Stimulated activated CD8-positive, alpha-beta memory T cell treated with anti-CD3 and anti-CD28 coated beads, Interleukin-7, amount 100 ng/mL, for 4 hours (primary cell): ENCODE measurements at places on chromosomes 7 and 10.

GRCh38 chr7:96321031-96321657 lies 754 bp downstream of the SLC25A13 start:
- DNase-seq: no peak

DNA sequence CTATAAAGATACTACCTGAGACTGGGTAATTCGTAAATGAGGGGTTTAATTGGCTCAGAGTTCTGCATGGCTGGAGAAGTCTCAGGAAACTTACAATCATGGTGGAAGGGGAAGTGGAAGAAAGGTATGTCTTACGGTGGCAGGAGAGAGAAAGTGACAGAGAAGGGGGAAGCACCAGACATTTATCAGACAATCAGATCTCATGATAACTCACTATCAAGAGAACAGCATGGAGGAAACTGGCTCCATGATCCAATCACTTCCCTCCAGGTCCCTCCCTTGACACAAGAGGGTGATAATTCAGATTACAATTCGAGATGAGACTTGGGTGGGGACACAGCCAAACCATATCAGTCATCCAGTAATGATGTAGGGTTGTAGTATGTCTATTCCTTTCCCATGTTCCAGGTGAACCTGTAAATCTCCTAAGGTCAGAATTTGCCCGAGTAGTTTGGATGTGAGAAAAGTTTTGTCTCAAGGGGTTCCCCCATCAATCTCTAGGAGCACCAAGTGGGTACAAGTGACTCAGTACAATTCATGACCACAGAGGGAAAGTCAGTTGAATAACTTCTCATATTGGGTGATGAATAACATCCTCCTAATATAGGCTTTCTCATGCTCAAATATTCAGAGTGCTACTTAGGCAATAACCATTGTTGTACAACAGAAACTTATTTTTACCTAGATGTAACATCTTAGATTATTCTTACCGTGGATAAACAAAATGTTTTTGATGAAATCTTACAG lies 39.7 kb upstream of the MTPN start:
- DNase-seq: no peak

- DNase-seq: no peak
These were observed 750 bp upstream of the CDK14 start for GRCh38 chr7:90595342-90595800.

DNA sequence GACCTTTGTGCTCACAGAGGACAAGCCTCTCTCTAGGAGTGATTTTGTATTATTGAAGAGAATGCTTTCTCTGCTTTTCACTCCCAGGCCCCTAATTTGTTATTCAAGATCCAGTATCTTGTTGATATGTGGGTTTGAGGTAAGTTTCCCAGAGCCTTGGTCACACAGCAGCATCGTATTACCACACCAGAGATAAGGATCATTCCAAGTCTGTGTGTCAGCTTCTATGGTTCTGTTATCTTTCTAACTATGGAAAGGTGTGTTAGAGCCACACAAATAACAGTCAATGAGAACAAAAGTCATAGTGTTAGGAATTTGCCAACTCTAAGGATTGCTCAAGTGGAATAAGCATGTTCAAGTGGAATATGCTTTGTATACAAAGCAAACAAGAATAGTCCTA lies 1208.3 kb downstream of the GATA3 start:
- DNase-seq: no peak

DNA sequence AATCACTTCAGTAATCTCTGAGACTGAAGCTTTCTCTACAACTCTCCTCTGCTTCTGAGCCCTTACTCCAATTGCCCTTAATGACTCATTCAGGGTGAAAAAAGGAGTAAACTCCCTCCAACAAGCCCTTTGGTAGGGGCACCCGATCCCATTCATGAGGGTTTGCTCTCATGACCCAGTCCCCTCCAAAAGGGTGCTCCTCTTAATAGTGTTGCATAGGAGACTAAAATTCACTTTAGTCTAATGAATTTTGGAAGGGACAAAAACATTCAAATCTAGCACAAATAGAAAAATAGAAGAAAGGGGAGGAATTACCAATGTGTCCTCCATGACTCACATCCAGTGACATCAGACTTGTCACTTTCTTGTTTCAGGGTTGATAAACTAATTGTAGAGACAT lies 66.2 kb upstream of the CCNY start:
- DNase-seq: no peak

DNA sequence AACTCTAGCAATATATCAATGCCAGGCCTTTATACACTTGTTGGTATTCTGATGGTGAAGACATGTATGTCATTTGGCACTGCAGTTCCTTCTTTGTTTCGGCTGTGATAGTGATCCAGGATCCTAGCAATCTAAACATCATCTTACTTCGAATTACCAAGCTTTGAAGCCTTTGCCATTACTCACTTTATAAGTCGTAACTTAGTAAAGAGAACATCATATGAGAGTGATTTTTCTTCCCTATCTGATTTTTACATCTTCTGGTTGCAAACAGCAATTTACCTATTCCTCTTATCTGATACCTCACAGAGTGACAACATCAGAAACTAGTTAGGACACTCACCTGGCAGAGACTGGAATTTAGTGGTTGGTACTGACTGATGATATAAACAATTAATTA lies 7.6 kb upstream of the BPGM start:
- no peak for DNase-seq

GRCh38 chr7:116576350-116577319 lies 51.8 kb downstream of the CAV1 start:
- DNase-seq: no peak

DNA sequence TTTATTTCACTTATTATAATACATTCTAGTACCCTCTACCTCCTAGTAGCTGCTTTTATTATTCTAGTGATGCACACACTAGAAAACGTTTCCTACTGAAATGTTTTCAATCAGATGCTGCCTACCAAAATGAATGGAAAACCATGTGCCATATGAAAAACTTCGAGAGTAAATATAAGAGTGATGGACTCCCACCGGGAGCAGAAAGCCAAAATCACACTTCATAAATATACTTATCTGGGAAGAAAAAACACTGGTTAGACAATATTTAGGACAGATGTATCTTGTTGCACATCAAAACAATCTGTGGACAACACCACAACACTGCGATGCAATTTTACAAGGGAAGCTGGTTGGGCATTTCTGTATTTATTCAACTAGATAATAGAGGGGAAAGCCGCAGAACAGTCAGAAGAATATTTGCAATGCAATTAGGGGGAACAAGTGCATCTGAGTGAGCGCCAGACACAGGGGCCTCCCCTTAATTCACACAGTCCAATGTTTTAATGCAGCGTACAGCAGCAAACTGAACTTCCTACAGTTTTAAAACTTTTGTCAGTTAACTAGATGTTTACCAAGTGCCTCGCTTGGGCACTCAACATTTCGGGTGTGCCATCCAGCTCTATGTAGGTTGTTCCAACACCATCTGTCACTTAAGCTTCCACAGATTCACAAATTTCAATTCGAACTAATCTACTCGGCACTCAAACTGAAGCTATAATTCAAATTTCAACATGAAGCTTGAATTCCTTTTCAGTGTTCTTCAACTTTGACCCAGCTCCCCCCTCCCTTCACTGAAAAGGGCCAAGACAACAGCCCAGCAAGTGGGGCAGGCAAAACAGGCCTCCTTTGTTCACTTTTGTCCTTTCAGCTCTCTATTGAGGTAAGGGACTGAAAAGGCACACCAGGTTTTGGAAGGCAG lies 7.4 kb downstream of the NRCAM start:
- DNase-seq: no peak

- DNase-seq: no peak
These were observed 220.4 kb downstream of the TMEM178B start for GRCh38 chr7:141294143-141294829.

GRCh38 chr7:148021507-148022045 lies 569.0 kb upstream of the C7orf33 start:
- no peak for DNase-seq

DNA sequence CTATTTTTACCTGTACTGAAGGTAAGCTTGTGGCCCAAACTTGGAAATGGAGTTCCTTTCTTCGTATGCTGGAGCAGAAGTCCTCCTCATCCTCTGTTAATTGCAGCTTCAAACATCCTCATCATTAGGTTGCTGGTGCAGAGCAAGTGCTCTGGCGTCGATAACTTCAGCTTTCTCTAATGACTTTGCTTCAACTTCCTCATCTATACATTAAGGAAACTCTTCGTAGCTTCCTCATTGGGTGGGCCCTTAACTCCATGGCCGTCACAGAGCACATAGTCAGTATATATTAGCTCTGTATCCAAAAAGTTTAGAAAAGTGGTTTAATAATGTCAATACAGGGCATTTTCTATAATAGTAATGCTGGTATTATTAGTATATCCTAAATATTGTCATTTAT lies 447.7 kb downstream of the SUGCT start:
- no peak for DNase-seq

DNA sequence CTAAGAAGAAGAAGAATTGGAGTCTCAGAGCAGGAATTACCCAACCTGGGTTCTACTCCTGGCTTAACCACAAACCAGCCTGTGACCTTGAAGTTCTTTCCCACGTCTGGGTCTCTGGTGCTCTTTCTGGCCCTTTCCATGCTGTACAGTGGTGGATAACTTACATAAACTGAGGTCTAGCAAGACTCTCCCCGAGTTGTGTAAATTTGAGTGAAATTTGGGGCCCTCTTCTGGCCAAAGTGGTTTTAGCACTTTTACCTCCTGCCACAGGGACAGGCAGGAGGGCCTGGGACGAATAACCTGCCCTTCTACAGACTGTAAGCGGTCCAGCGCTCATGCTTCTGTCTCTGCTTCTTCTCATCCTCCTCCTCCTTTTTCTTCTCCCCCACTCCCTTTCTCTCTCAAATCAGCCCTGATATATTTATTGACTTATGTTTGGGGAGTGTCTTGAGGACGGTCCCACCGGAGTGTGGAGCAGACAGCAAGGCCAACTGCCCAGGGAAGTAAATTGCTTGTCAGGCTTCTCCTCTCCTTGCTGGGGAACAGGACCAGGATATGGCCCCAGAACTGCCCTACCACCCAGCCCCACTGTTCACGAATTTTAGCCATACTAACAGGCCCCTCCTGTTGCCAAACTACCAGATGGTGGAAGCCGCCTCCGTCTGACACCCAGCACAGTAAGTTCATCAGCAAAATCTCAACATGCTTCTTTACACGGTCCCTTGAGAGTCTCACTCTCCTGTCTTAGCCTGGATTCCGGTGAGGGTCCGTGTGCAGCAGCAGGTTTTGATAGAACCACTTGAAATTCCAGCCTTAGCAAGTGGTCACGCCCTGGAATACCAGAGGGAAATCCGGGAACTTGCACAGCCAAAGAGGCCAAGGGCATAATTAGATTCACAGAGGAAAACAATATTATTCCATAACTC lies 4.0 kb upstream of the SH3PXD2A start:
- no peak for DNase-seq

DNA sequence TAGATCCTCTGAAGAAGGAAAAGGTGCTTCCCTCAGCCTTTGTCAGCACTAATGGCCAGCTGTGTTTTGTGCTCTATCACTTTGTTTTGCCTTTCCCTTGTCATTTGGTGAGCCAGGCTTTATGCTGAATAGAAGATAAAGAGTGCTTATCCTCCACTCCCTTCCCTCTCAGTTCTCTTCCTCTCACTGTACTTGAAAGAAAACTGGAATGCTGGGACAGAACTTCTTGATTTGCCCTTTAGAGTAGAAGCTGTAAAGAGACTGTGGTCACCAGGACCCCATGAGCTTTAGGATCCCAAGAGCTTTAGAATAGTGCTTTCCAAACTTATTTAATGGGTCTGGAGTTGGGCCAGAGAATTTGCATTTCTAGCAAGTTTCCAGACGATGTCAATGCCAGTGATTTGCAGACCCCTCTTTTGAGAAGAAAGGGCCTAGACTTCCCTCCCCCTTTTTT lies 81.4 kb downstream of the LRRC4 start:
- DNase-seq: no peak

GRCh38 chr10:86329896-86330680 lies 36.5 kb downstream of the GRID1 start:
- DNase-seq: no peak

DNA sequence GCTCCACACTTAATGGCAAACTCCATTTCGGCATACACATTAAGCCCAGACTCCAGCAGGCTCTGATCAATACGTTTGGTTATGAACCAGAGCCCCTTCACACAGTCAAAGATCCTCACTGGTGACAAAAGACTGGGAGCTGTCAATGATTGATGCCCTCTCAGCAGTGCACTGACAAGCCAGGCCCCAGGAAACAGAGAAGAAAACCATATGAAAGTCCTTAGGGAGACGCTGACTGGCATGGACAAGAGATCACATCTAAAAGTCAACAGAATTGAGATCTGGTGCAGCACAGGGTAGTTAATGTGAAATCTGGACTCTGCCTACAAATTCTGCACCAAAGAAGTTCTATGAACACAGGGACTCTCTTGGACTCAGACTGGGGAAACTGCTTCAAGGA lies 600.9 kb upstream of the NRP1 start:
- no peak for DNase-seq

DNA sequence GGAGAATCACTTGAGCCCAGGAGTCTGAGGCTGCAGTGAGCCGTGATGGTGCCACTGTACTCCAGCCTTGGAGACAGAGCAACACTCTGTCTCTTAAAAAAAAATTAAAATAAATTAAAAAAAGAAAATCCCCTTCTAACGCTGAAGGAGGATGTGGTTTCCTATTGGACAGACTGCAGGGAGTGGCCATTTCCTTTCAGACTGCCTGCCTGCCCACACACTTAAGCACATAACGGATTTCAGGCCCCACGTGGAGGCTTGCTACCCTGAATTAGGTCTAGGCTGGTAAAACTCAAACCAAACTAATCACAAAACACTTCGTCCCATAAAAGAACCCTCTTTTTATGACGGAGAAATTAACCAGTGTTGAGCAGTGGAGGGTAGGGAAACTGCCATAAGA lies 34.0 kb downstream of the GATA3 start:
- peak; percentile 30 for DNase-seq

- no peak for DNase-seq
These were observed 351.8 kb upstream of the FZD8 start for GRCh38 chr10:35993591-35994515.

- no peak for DNase-seq
These were observed 61.4 kb upstream of the STEAP1B start for GRCh38 chr7:22561321-22561811.

DNA sequence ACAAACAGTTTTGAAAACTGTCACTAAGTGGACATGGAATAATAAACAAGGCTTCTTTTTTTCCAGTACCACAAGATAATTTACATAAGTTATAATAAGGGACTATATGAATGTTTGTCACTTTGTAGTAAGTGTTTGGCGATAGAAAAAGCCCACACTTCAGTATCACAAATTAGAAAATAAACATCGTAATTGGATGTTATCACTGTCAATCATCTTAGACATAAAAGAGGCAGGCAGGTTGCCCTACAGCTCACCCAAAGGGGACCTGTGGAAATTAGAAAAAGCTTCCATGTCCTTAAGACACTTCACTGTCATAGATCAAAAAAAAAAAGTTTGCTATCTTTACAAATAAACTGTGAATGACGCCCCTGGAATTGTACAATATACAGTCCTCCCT lies 3.6 kb upstream of the NOC3L start:
- no peak for DNase-seq

GRCh38 chr7:23106057-23106822 lies 655 bp downstream of the KLHL7 start:
- peak; percentile 8 for DNase-seq

- no peak for DNase-seq
These were observed 498 bp downstream of the RHOBTB1 start for GRCh38 chr10:60943316-60944057.
